Frontal cortex (tissue), 4 donors: ENCODE measurements at places on chromosomes 12 and 14. TPM values are rescaled to one million over a fixed set of nuclear protein-coding genes. Genes with fewer than 3 reads are reported as not detected.

DNA sequence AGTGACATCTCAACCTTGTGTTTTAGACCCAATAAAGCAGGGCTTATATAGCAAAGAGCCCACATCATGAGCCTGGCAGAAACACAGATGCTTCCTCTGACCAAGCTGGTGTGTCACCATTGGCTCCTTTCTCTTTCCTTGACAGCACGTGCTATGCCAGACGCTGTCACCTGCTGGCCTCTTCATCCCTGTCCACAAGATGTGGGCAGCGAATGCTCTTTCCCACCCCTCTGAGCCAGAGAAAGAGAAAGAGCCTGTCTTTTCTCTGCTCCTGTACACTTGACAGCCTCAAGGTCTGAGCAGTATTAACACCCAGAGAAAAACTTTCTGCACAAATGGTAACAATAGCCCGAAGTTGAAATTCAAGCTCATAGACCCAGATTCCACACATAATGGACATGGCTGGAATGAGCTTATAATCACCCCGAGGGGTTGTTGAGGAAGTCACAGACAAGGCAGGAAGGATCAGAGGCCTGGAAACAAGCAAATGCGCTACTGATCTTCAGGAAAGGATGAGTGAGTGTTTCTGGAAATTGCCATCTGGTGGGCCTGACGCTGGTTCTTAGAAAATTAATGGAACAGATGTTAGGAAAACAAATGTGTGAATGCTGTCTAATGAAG is 8.9 kb downstream of the TGFB3 start:
- DNase-seq = no peak

DNA sequence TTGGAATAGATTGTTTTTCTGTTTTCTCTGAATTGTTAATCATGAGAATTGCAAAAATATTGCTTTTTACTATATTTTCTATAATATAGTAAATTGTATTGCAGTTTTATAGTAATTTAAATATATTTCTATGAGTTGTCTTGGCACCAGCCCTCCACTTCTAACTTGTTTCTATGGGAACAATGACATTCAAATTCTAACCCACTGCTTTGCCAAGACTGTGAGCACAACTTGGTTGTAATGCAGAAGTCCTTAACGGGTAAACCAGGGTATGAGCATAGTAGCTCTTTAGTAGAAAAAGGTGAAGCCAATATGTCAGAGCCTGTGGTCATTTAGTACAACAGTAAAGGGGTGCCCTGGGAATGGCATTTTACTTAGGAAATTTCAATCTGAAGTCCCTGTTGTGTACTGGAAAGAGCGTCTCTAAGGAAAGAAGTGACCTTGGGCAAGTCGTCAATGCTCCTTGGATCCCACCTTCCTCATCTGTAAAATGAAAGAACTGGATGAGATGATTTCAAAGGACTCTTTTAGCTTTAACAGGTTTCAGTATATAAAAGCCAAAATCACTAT is 283.3 kb downstream of the ATP23 start:
- DNase-seq = no peak

DNA sequence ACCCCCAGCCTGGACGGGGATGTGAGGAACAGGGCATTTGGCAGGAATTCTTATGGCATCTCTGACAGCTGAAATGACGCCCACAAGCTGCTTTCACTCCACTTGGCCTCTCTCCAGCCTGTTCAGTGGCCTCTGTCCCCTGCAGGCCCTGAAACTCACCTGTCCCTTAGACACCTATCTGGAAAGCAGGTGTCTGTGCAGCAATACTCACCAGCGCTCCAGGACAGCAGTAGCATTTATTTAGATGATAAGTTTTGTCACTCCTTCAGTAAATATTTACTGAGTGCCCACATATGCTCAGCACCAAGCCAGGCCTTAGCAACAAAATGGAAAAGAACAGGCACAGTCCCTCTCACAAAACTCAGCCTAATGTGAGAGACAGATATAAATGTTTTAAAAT is 311.1 kb upstream of the FKBP4 start:
- DNase-seq = no peak

DNA sequence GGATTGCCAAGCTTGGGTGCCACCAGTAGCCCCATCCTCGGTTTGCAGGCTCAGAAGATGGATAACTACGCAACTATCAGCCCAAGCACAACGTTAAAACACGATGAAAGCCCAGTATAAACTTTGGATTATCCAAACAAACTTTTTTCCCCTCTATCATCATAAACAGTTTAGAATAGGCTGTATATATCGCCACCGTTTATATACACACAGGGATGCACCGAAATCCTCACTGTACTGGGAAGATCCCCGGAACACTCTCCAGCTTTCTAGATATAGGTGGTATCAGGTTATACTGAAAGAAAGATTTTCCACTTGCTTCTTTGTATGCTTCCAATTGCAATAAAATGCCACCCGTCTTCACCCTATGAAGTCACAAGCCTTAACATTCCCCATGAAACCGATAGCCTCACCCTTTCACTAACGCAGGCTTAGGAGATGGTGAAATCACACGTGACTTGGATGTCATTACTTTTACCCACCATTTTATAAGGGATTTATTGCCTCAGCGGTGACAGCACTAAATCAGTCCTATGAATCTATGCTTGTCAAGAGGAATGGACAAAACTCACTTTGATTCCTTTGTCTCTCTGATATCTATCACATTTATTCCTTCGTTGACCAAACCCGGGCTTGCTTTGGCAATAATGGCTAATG is 207.6 kb upstream of the FOXN3 start:
- no peak for DNase-seq

GRCh38 chr12:120261951-120262851 is 3.3 kb downstream of the PXN start:
- DNase-seq = no peak

GRCh38 chr12:16112612-16113560 is 164.6 kb downstream of the SLC15A5 start:
- no peak for DNase-seq

COX8C gene
- total RNA-seq = not detected

DIABLO gene
- 57.5 TPM for total RNA-seq

TMEM253 gene
- not detected for total RNA-seq

TAS2R8 gene
- under 0.01 TPM for total RNA-seq
